ENCODE measurements at places on chromosomes 7 and 10. TPM values are rescaled to one million over a fixed set of nuclear protein-coding genes. Genes with fewer than 3 reads are reported as not detected.

Gene VOPP1
- 60.9 TPM for polyA plus RNA-seq

Gene SPDYE9
- polyA plus RNA-seq: 0.57 TPM

Gene PPP1R3A
- polyA plus RNA-seq: not detected

Gene ENTPD7
- polyA plus RNA-seq: 12.2 TPM

DNA sequence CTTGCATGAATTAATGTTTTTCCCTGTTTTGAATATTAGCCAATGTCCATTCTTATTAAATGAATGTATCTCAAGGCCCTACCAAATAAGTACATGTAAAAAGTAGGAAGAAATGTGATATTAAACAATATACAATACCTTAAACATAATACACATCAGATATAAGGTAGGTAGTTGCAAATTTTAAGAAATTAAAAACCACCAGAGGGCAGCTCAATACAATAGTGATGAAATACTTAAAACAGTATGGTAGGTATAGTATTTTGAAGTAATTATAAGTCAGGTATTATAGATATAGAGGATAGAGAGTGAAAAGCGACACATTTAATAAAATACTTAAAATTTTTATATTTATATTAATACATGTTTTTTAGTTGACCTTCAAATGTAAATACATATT is 43.6 kb upstream of the CDK14 start:
- no peak for DNase-seq

Gene DNAJC12
- 11.3 TPM for polyA plus RNA-seq

- no peak for DNase-seq
These were observed 213.6 kb downstream of the DIP2C start for GRCh38 chr10:475709-476454.

DNA sequence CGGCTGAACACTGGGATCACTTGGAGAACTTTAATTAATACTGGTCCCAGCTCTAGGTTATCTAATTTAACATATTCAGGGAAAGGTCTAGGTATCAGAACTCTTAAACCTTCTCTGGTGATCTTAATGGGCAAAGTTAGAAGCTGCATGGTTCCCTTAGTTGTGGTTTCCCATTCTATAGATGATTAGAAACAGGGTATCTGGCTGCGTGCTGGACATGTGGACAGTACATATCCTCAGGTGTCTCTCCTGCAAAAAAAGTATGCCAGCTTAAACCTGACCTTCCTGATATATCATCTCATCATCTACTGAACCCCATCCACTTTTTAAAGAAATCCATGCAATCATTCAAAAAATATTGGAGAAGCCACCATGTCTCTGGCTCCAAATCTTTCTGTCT is 284.5 kb upstream of the DKK1 start:
- DNase-seq: no peak

DNA sequence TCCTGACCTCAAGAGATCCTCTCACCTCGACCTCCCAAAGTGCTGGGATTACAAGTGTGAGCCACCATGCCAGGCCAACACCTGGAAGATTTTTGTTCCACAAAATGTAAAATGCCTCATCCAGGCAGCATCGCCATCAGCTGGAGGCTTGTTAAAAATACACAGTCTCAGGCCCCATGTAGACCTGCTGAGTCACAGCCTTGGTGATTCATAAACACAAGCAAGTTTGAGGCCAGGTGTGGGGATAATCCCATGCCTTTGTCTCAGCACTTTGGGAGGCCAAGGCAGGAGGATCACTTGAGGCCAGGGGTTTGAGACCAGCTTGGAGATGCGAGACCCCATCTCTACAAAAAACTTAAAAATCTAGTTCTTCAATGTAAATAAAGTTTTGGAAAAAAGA is 49.1 kb upstream of the FOXK1 start:
- no peak for DNase-seq

Measured in left renal pelvis (tissue), 4 donors.